ENCODE measurements at places on chromosomes 1 and 21.

- DNase-seq = no peak
Measured at GRCh38 chr1:58585581-58586151, 8.6 kb upstream of the TACSTD2 start.

- DNase-seq = no peak
Measured at GRCh38 chr1:60745484-60745883, 336.9 kb upstream of the NFIA start.

- DNase-seq = no peak
Measured at GRCh38 chr1:246218686-246219085, 288.4 kb downstream of the SMYD3 start.

- no peak for DNase-seq
Measured at GRCh38 chr1:119083980-119084379, 56.5 kb downstream of the WARS2 start.

DNA sequence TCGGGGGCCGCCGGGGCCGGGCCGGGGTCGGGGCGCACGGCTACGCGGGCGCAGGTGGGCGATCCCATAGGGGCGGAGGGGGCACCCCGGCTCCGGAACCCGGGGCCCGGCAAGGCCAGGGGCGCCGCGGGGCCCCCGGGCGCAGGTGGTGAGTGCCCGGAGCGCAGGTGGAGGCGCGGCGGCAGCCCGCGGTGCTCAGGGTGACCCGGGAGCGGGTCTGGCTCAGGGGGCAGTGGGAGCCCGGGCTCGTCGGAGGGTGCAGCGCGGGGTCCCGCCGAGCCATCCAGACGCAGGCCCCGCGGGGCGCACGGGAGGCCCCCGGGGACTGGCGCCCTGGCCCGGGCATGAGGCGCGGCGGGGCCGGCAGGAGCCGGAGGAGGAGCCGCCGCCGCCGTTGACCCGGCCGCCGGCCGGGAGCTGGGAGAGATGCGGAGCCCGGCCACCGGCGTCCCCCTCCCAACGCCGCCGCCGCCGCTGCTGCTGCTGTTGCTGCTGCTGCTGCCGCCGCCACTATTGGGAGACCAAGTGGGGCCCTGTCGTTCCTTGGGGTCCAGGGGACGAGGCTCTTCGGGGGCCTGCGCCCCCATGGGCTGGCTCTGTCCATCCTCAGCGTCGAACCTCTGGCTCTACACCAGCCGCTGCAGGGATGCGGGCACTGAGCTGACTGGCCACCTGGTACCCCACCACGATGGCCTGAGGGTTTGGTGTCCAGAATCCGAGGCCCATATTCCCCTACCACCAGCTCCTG, 489 bp downstream of the CELSR2 start:
- DNase-seq = no peak

- peak; percentile 12 for DNase-seq
Measured at GRCh38 chr1:9013819-9014218, 12.4 kb downstream of the SLC2A7 start.

DNA sequence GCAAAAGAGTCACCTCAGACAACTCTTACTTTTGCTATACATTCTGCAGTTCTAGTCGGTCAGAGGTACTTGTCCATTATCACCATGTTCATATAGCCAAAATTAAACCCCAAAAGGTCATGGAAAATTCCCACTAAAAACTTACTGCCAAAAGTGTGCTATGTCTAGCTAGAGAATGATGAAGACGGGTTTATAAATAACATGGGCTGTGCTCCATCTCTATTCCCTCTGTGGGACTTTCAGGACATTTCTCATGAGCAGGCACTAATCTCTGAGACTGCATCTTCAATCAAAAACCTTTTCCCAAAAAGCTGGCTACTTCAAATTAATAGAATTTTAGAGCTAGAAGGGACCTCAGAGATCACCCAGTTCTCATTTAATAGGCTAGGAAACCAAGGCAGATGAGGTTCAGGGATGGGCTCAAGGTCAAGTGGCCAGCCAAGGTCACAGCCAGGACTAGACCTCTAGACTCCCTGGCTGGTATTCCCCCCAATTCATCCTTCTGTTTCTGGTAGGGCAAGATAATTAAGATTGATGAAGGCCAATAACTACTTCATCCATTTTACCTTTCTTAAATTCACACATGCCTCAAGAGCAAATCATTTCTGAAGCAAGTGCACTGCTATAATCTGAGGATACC, 21.0 kb upstream of the MOB3C start:
- no peak for DNase-seq

GRCh38 chr1:11886986-11887665, 28.4 kb upstream of the NPPB start:
- no peak for DNase-seq

- no peak for DNase-seq
Measured at GRCh38 chr1:182608845-182609610, 4.8 kb upstream of the RGS16 start.

- DNase-seq = no peak
Measured at GRCh38 chr21:33977017-33977720, 61.6 kb upstream of the ATP5PO start.

GRCh38 chr1:234694661-234695060, 84.7 kb upstream of the IRF2BP2 start:
- no peak for DNase-seq

DNA sequence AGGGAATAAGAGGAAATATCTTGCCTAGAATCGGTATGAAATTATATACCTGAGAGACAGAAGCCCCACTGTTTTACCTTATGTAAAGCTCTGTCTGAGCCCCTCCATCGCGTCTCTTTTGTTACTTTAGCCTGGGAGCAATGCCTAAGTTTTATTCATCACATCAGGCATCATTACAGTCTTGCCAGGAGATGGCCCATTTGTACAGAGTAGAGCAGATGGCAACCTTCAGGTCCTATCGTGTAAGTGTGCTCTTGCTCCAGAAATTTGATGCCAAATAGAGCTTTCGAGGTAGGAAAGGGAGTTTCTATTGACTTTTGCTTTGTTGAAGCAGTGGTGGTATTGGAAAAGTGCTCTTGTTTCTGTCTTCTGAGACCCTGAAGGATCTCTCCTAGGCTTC, 24.9 kb downstream of the CFAP126 start:
- DNase-seq = no peak

DNA sequence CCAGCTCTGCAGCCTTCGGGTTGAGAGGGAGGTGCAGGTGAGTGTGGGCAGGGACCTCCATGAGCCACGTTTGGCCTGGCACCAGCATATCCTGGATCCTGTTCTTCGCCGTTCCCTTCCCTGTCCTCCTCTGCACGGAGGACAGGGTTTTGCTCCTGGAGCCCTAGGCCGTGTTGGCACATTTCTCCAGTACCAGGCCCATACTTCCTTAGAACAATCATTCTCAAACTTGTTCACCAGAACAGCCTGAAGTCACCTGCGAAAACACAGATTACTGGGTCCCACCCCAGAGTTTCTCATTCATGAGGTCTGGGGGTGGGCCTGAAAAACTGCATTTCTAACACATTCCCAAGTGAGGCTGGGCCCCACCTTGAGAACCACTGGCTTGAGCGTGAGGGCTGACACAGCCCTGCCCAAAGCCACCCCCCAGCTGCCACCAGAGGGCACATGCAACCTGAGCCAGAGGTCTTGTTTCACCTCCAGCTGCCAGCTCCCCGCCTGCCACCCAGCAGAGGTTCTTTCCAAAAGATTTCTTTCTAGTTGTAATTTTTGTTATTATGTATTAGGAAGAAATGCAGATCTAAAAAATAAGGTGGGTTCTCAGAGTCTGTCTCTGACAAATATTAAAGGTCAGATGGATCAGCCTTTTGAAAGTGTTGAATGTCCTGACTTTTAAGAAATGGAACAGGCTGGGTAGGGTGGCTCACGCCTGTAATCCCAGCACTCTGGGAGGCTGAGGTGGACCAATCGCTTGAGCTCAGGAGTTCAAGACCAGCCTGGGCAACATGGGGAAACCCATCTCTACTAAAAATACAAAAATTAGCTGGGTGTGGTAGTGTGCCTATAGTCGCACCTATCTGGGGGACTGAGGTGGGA, 39.6 kb upstream of the LDLRAP1 start:
- DNase-seq = peak; percentile 68

GRCh38 chr1:183953031-183953430, 84.5 kb downstream of the COLGALT2 start:
- no peak for DNase-seq

GRCh38 chr1:244207042-244207934, 156.2 kb downstream of the ZBTB18 start:
- DNase-seq = no peak

DNA sequence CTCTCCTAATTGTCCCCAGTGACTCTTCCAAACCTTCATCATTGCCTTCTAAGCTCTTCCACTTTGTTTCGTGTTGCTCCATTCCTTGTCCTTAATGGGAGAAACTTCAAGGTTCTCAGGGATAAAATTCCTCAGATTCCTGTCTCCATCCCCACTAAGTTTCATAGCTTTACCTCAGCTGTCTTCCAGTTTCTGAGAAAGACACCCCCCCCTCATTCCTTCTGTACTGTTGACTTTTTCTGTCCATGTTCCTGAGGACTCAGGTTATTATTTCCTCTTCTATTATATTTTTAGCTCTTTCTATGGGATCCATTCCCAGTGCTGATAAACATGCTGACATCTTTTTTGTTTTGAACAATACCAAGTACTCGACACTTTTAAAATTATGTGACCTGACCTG, 215.3 kb upstream of the PTGFR start:
- DNase-seq = no peak

- DNase-seq = no peak
Measured at GRCh38 chr1:22490309-22490708, 38.7 kb downstream of the ZBTB40 start.

GRCh38 chr1:33727310-33727709, 136.6 kb upstream of the HMGB4 start:
- DNase-seq = no peak

DNA sequence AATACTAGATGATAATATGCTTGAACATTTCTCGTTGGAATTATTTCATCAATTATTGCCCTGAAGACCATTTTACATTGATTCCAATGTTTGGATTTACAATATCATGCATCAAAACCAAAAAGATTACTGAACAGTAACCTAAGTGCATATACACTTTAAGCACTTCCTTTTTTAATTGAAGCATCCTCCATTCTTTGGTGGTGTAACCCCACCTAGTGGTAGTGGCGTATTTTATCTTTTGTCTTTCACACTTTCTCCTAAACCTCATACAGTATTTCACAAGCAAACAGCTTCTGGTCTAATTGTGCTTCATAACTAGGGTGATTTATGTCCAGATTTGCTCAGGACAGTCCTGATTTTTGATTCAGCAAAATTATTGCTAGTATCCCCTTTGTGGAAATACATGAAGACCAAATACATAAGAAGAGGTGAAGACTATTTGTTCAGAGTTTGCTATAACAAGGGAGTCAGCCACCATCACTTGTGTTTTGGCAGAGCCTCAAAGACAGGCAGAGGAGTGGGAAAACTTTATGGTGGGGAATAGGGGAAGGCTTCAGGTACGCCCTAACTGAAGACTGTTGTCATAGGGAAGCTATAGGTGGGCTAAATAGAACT, 3.4 kb upstream of the NVL start:
- peak; percentile 81 for DNase-seq

DNA sequence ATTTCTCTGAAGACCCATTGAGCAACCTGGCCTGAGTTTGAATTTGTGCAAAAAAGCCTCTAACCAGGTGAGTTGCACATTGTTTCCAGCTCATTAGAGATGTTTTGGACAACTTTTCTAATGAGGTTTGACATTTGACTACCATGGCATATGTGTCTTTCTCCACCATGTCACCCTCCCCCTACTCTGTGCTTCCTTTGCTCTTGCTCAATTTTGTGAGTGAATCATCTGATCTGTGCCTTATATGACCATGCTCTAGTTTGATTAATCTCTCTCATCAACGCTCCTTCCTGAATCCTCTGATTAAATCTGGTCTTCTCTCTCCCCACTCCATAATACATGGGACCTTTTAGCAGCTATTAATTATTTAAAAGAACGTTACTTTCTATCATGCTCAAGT, 144.8 kb upstream of the SAMSN1 start:
- no peak for DNase-seq

DNA sequence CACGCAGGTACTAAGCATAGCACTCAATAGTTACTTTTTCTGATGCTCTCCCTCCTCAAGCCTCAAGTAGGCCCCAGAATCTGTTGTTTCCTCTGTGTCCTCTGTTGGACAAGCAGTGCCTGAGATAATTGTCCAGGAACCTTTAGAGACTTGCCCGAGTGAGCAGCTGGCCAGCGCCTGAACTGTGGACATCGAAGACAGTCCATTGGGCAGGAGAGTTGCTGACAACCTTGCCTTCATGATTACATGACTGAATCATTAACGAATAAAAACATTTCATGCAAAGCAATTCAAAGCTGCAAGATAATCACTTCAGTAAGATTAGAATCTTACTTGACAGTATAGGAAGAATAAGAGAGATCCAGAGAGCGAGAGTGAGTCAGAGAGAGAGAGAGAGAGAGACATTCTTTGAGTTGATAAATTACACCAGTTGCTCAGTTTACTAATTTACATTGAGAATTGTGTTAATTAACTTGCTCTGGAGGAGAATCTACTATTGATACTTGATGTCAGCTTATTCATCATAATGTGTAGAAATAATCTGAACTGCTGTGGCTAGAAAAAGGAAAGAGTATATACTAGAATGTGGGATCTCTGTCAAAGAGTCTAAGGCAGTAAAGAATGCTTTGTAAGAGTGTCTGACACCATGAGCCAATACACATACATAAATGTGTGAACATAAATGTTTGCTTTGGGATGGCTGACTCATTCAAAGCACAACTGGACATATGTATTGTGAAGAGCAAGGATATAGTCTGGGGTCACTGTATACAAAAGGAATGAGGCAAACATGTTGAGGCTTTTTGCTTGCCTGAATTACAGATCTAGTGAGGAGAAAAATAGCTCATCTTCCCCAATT, 216.0 kb downstream of the ZNF326 start:
- peak; percentile 33 for DNase-seq

DNA sequence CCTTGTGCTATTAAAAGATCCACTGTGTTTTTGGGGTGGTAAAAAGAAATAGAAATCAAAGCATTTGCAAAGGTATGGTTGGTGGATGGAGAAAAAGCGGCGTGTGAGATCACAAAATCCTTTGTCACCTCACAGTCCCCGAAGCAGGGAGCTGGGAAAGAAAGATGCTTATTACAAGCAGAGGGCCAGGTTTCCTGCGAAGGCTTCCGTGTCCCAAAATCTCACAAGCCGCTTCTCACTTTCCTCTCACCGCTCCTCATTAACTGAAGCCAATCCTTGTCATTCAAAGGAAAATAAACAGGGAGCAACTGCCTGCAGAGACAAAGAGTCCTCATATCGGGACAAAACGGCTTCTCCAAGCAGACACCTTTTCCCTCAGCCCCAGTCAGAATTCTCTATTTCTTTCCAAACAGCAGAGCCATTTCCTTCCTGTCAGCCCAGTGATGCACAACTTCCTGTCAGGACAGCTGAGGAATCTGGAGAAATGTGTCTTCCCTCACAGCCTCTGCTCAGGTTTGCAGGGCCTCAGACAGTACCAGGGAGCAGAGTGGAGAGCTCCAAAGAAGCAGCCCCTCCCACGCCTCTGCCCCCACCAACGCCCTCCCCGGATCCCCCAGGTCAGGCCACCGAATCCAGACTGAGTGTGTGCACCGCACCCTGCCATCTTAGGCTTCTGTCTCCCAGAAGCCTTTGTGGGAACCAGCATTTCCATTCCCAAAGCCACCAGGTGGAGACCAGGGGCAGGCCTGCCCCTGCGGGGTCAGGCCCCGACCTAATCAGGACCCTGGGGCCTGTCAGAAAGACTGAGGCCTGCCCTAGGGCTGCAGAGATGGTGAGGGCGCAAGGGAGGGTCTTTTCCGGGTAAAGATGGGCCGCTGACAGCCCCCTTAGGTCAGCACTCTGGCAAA, 29.6 kb downstream of the KCNN3 start:
- DNase-seq = no peak

- DNase-seq = no peak
Measured at GRCh38 chr1:9316080-9316444, 23.4 kb downstream of the SPSB1 start.

- no peak for DNase-seq
Measured at GRCh38 chr21:38847556-38847955, 41.8 kb downstream of the ETS2 start.

All from HT-29 (cell line).